ENCODE measurements at places on chromosomes 4 and X.

GRCh38 chrX:151169783-151170182 is 6.6 kb upstream of the GPR50 start:
- DNase-seq: no peak

DNA sequence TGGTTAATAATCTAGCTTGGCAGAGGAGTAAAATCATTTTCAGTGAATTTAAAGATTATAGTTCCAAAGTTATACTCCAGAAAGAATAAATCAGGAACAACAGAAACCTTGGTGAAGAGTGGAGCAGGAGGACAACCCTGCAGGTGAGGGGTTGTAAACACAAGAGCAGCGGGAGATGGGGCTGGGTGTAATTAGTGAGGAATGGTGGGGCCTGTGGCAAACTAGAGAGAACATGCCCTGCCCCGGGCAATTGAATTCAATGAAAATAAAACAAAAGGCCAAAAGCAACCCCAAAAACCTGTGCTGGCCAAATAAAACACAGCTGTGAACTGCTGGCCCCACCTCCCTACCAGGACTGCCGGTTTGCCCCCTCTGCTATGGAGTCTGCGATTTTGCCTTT is 325.2 kb downstream of the NR3C2 start:
- no peak for DNase-seq

DNA sequence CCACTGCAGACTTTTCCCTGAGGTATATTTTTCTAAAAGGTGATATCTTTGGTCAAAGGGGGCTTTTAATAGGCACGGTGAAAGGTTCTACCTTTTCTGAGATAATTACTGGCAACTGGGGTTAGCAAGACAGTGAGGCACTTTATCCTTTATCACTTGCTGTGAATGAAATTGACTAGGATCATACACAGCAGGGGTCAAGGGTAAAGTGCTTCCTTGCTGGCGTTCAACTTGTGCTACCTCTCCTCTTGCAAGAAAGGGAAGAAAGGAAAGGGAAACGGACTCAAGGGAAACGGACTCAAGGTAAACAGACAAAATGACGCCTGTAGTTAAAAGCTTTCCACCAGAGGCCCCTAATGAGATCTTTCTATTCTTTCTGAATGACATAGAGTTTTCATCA is 78.6 kb upstream of the RAPGEF2 start:
- no peak for DNase-seq

DNA sequence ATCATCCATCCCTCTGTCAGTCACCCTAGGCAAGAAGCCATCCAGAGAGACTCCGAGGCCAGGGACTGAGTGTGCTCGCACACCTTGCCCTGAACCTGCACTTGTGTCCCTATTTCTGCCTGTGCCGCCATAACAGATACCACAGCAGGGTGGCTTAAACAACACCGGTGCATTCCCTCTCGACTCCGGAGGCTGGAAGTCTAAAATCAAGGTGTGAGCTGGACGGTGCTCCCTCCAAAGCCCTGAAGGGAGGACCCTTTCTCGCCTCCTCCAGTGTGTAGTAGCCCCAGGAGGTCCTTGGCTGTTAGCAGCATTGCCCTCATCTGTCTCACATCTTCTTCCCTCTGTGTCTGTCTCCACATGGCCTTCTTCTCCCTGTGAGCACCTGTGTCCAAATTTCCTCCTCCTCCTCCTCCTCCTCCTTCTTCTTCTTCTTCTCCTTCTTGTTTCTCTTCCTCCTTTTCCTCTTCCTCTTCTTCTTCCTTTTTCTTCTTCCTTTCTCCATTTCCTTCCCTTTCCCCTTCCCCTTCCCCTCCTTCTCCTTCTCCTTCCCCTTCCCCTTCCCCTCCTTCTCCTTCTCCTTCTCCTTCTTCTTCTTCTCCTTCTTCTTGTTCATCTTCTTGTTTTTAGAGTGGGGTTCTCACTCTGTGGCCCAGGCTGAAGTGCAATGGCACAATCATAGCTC is 98.1 kb upstream of the ENPP6 start:
- DNase-seq: no peak

DNA sequence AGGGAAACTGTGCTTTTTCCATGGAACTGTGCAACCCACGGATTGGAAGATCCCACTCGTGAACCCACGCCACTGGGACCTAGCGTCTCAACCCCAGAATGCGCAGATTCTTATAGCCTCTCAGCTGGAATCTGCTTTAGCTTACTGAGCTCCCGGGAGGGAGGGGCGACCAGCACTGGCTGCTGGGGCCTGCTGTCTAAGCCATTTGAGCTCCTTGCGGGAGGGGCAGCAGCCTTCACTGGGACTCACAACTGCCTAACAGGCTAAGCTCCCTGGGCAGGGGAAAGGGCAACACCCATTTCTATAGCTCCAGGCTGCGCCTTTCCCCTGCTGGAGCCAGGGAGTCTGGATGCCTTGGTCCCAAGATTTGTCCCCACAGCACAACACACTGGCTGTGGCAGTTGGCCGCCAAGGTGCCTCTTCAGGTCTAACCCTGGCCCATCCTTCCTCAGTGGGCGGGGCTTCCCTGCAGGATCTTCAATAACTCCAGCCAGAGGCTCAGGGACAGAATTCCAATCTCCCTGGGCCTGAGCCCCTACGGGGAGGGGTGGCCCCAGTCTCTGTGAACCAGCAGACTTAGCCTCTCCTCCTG is 451.7 kb upstream of the PITX2 start:
- no peak for DNase-seq

- DNase-seq: no peak
Observed at GRCh38 chr4:183142571-183143550, 43.8 kb downstream of the WWC2 start.

GRCh38 chr4:67746797-67747495 is 7.2 kb downstream of the GNRHR start:
- DNase-seq: peak; percentile 49
